ENCODE measurements at places on chromosomes 4 and X.

DNA sequence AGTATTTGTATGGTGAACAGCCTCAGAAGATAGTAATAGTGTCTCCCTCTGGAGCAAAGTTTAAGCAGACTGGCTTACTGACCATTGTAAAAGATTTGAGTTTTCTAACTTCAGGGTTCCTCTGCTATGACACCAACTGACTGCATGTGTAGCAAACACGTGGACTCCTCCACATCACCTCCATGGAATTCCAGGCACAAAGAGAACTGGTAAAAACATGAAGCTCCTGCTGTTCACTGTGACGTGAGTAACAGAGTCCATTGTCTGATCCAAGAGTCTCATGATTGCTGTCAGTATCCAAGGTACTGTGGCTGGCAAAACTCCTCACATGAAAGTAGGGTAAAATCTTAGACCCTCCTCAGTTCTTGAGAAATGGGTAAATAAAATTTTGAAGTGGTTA, 107.6 kb upstream of the FAM9B start:
- DNase-seq, result peak; percentile 80

DNA sequence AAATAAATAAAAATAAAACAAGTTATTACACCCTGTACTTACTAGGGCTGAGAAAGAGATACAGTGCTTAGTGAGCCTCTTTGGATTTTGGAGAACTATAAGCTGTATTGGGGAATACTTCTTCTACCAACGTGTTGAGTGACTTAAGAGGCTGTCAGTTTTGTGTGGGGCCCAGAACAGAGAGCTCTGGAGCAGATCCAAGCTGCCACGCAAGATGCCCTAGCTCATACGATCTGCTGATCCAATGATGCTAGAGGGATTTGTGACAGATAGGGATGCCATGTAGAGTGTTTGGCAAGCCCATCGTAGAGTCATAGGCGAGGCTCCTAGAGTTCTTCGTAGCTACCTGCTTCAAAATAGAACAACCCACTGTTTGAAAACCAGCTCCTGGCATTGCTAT, 60.3 kb upstream of the KLF3 start:
- DNase-seq, result no peak

DNA sequence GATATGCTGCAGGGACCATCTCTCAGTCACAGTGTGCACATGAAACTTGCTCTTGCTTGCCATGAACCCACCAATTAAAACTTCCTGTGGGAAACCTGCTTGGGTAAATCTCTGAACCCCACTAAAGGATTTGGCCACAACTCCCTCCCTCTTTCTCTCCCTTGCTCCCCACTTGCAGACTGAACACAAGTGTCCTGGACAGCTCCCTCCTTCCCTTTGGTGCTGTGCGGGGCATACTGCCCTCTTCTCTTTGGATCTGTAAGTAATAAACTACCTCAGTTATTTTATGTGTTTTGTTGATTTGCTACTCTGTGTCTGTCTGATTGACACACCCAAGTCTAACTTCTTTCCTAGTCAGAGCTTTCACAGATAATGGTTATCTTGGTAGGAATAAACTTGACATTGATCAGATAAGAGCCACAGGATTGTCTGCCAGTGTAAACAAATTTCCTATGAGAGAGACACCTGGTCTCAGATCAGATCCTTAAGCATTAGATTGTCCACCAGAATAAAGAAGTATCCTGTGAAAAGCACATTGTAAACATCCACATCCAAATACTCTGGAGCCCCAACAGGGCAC, 41.8 kb downstream of the SULT1E1 start:
- DNase-seq, result no peak

GRCh38 chr4:92012899-92013867, 290.6 kb upstream of the GRID2 start:
- no peak for DNase-seq

DNA sequence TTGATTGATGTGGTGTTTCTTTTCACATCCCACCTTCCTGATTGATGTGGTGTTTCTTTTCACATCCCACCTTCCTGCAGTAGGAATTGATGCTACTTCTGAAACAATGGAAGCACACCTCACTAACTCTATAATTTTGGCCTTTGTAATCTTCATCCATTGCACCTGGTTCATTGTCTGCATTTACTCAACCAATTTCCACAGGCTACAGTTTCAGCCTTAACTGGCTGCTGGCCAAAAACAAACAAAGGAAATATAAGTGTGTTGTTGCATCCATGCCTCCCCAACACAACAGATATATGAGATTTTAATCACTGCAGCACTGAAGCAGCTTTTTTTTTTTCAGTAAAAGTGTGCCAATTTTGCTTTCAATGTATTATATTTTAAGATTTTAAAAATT, 867.6 kb upstream of the PCDH7 start:
- DNase-seq, result no peak

GRCh38 chr4:25454476-25454875, 77.4 kb downstream of the ANAPC4 start:
- no peak for DNase-seq

DNA sequence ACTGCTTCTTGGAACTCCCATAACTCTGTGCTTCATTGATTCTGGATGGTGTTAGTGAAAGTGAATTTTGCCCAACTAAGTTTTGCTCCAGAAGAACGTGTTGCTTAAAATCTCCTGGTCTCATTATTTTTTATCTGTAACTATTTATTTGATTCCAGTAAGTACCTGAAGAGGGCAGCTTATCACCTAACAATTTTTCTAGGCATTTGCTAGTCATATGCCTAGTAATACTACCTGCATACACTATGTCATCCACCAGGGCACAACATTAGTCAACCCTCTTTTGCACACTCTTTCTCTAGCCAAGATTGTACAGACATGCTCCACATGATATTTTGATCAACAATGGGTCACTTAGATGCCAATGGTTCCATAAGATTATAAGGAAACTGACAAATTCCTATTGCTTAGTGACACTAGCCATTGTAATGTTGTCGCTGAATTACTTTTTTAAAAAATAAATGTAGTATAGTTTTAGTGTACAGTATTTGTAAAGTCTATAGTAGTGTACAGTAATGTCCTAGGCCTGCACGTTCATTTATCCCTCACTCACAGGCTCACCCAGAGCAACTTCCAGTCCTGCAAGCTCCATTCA, 499.9 kb upstream of the AADAT start:
- no peak for DNase-seq

- DNase-seq, result peak; percentile 94
These were observed 1.0 kb upstream of the PDGFRA start for GRCh38 chr4:54228056-54228527.

DNA sequence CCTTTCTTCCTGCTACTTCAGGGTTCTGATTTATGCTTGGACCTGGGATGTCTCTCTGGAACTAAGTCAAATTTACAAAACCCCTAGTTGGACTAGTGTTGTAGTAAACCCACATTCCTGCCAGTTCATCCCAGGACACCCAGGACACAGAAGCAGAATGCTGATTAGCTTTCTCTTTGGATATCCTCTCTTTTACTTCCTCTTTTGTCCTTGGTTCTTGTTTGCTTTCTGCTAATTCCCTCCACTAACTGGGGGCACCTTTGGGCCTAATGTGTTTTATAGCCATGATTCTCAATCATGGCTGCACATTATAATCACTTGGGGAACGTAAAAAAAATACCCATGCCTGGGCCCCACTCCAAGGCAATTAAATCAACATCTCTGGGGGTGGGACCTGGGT, 42.5 kb downstream of the LANCL3 start:
- no peak for DNase-seq

DNA sequence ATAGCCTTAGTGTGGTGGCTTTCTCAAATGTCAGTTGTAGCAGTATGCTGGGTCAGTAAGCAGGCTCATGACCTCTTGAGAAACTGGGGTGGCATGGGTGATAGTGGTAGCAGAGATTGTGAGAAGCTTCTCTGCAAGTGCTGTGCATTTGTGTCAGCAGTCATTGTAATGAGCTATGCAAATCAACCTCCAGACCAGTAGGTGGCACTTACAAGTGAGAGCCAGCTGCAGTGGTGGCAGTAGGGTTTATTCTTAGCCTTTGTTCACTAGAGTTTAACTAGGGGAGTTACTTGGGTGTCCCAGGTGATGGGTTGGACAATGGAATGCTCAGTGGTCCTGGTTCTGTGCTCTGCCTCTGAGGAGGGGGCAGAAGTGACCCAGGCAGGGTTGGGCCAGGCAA, 818.7 kb downstream of the PCDH7 start:
- DNase-seq, result no peak

DNA sequence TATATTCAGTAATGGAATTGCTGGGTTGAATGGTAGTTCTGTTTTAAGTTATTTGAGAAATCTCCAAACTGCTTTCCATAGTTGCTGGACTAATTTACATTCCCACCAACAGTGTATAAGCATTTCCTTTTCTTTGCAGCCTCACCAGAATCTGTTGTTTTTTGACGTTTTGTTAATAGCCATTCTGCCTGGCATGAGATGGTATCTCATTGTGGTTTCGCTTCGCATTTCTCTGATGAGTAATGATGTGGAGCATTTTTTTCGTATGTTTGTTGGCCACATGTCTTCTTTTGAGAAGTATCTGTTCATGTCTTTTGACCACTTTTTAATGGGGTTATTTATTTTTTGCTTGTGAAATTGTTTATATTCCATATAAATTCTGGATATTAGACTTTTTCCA, 13.6 kb upstream of the MAGED4B start:
- DNase-seq, result peak; percentile 12

DNA sequence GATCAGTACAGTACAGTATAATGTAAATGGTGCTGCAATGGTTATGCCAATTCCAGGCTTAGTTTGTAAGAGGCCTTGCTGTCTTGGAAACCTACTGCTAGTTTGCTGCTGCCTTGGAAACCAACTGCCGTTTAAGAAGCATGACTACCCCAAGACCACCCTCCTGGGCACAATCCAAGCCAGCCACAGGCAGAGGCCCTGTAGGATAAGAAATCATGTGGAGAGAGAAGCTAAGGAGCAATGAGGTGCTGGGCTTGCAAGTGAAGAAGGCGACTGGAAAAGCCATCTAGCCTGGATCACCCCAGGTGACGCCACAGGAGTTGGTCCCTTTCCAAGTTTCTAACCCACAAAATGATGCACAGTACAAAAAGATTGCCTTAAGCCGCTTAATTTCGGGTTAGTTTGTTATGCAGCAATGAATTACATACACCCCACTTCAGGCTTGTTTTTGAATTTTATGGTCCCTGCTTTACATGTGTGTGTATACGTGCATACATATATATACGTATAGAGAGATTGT, 16.9 kb downstream of the ZFP42 start:
- no peak for DNase-seq

DNA sequence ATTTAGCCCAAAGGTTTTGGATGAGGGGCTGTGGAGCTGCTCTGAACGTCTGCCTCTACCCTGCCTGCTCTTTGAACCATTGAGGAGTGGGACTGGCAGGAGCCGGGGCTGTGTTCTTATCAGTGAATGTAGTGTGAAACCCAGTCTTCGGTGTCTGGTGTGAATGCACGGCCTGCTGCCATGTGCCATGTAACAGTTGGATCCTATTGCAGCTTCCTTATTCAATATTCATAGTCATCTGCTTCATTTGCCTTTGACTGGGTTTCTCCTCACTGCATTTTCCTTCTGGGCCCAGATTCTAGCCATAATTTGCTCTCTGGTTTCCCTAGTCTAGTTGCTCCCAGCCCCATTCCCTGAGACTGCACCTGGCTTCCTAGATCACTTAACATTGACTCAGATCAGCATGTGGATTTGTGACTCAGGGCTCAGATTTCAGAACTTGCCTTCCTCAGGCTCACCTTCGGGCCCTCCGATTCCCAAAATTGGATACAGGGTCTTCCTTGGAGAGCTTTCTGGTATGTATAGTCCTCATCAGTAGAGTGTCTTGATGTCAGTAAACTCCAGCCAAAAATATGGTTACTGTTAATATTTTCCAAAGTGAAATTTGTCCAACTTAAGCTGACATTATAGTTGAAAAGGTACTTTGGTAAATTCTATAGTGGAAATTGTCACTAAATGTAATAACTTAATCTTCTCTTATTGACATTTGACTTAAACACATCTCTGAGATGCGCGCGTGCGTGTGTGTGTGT, 94.0 kb upstream of the DDIT4L start:
- DNase-seq, result no peak

- no peak for DNase-seq
These were observed 63.4 kb downstream of the FHDC1 start for GRCh38 chr4:152999346-153000075.

GRCh38 chr4:130705023-130705422, 1609.1 kb downstream of the C4orf33 start:
- no peak for DNase-seq

- peak; percentile 56 for DNase-seq
These were observed 2.5 kb downstream of the SLC25A4 start for GRCh38 chr4:185145572-185145971.

DNA sequence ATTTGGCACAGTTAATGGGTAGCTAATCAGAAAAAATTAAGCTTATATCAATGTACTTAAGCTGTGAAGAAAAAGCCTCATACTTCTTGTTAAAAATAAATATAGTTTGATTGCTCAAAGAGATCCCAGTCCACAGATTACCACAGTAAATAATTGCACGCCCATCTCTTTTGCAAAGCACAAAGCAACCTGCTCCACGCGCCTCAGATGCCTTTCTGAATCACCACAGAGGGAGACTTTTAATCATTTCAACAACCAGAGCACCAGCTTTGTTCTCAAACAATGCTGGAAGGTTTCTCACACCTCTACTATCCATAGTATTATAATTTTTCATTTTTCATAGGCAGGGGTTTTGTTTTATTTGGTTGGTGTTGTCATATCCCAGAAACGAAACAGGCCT, 338.6 kb upstream of the MAGEB2 start:
- DNase-seq, result no peak

GRCh38 chrX:41265615-41266014, 68.3 kb upstream of the DDX3X start:
- DNase-seq, result peak; percentile 31

All from cardiac fibroblast (primary cell).